T-helper 17 cell (primary cell): ENCODE measurements at places on chromosomes 1 and 21. TPM values are rescaled to one million over a fixed set of nuclear protein-coding genes. Genes with fewer than 3 reads are reported as not detected.

The INAVA gene
- total RNA-seq = 0.39 TPM

The WNT9A gene
- total RNA-seq = 0.18 TPM

The BSND gene
- 0.07 TPM for total RNA-seq

The CAPN8 gene
- 0.91 TPM for total RNA-seq

The PRR9 gene
- total RNA-seq = not detected

The KCNA10 gene
- not detected for total RNA-seq

The CELA2A gene
- total RNA-seq = not detected

DNA sequence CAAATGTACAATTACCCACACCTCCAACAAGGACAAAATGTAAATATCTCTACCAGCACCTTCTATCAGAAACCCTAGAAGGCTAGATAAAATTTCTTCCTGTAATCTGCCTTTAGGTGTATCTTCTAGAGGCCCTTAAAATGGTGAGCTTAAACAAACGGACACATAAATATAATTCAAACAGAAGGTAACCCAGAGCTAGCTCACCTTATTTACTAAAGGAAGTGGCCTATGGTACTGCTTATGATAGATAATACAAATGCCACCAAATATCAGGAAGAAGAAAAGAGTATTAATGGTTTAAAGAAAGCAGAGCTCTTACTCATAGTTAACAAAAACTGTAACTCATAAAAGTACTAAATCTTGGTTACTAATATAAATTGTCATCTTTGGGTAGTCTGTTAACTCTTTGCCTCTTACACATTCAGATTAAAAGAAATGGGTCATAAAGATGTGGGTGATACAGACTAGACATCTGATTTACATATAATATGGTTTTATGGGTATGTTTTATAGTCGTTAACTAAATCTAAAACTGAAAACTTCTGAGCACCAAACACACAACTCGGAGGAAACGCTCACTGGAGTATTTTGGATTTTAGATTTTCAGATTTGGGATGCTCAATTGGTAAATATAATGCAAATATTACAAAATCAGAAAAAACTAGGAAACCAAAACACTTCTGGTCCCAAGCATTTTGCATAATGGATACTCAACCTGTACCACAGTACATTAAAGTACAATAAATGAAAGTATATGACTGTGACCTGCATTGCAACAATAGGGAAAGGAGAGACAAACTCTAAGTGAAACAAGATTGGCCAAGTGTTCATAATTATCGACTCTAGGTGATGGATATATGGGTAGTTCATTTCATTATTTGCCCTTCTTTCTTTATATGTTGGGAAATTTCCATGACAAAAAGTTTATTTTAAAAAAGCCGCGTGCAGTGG is 23.2 kb downstream of the TRIT1 start:
- no peak for DNase-seq

GRCh38 chr1:52738148-52738547 is 11.9 kb downstream of the ZYG11B start:
- DNase-seq = no peak

DNA sequence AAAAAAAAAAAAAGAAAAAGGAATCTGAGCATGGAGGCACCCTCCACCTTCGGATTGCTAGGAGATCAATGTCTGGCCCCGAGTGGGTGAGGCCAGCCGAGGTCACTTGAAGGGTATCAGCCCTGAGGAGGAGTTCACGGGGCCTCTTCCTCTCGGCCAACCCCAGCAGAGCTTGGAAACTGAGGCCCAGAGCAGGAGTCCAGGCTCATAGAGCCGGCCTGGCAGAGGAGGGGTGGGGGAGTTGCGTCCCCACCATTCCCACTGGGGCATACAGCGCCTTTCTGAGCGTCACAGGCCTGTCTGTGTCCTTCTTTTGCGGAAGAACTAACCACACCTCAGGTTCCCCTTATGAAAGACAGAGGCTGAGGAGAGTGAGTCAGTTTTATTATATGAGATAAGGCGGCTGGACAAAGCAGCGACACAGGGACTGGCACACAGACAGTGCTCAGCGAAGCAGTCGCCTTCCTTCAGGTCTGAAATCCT is 17.1 kb upstream of the EPHA2 start:
- no peak for DNase-seq

DNA sequence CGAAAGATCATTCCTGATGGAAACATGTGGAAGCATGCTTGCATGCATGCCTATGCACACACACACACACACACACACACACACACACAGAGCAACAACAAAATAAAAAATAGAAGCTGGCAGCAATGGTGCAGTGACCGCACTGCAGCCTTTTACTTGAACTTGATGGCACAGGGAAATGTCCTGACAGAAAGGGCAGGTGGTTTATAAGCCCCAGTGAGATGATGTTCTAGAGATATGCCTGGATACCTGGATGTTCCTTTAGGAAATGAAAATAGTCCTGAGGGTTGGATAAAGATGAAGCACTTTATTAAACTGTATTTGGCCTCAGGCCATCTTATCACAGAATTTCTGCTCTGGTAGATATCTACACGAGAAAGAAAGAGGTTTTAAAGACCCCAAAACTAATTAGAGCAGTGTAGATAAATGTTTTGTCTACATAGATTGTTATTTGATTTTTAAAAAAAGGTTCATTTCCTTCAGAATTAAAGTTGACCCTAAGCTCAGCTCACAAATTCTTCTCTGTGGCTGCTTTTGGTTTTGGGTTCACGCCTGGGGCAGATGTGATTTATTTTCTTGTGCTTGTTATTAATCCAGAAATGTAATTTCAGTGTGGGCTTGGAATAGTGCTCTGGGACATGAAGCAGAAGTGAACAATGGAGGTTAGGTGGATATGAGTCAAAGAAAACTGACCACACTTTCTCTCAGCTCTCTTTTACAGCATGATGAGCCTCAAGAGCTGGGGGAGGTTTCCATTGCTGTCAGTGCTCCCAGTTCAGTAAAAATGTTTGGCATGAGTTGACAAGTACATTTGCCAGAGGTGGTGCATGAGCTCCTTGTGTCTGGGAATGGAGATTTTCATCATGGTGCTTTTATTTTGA is 22.9 kb downstream of the ADAM30 start:
- DNase-seq = no peak

- no peak for DNase-seq
These were observed 7.8 kb downstream of the F11R start for GRCh38 chr1:161013131-161013487.

DNA sequence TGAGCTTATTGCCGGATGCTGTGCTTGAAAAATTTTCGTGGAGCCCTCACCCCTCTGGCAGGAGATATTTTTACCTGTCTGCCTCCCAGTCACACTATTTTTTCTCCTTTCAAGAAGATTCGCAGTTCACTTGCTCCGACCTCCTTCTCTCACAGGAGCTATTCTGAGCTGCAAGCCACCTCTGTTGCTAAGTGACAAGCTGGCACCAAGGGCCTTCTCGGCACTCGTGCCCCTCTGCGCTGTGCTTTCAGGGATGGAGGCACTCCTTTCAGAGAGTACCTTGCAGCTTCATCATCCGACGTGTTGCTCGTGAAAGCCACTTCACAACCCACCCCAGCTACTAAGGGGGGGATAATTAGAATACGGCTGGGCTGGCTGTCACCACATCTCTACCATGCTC is 11.6 kb downstream of the SLC6A17 start:
- DNase-seq = no peak

DNA sequence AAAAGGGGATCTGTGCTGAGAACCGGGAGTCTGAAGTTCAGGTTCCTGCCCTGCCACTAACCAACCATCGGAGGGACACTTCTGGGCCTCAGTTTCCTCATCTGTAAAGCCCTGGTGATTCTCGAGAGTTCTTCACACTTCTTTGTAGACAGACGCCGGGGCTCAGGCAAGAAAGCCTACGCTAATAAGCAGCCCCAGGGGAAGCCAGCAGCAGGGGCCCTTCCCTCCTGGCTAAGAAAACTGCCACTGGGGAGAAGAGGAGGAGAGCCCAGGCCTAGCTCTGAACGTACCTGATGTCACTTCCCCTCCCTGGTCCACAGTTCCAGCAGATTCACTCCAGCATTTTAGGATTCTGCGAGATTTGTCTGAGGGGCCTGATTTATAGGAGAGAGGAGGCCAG is 76.0 kb downstream of the CAMK2N1 start:
- DNase-seq = no peak

GRCh38 chr1:68495968-68496679 is 758 bp downstream of the DEPDC1 start:
- DNase-seq = no peak

DNA sequence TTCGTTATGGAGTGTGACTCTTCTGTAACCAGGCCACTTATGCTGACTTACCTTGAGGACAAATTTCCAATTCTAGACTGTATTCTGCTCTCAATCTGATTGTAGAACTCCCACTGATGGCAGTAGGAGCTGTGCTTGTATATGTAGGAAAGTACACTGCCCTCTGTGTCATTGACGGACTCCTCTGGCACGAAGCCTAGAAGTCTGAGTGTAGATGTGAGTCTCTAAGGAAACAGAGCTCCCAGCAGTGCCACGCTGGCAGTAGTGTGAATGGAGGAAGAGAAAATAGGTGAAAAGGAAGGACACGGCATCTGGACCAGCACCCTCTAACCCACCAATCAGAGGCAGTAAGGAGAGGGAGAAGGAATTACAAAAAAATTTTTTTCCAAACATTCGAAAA is 130.4 kb upstream of the ADGRL2 start:
- DNase-seq = no peak

DNA sequence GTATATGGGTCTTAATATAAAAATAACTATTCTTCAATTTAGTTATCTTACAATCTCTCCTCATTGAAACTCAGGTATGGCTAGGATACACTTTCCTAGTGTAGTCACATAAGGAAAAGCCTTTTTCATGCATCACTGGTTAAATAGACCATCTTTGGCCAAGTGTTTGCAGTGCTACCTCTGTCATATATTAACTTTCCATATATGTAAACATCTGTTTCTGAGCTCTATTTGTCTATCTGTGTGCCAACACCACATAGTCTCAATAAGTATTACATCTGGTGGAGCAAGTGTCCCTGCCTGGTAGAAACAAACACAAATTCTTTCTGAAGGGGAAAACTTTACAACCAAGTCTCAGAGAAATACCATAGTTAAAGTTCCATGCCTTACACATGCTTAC is 134.6 kb downstream of the TSEN15 start:
- no peak for DNase-seq

- peak; percentile 58 for DNase-seq
These were observed 33.5 kb upstream of the IL19 start for GRCh38 chr1:206736878-206737728.

- no peak for DNase-seq
These were observed 27.2 kb downstream of the MCOLN2 start for GRCh38 chr1:84969489-84970250.

- no peak for DNase-seq
These were observed 56.9 kb downstream of the SLC45A1 start for GRCh38 chr1:8374812-8375211.

DNA sequence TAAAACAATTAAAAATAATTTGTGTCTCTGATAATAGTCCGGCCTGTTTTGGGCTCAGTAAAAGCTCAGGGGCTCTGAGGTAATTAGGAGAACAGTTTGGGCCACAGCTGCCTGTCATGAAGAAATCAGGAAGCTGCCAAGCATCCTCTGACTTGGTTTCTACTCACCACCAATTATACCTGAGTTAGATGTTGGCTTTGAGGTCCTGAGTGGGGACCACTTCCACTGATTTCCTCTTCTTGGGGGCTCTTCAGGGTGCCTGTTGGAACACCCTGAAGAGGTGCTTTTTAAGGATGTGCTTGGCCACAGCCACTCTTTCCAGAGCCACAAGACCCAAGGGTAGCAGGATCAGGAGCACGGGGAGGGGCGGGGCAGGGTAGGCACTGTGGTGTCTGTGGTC is 10.9 kb downstream of the SLC6A17 start:
- no peak for DNase-seq

GRCh38 chr1:174954671-174955669 is 44.8 kb upstream of the CACYBP start:
- no peak for DNase-seq

DNA sequence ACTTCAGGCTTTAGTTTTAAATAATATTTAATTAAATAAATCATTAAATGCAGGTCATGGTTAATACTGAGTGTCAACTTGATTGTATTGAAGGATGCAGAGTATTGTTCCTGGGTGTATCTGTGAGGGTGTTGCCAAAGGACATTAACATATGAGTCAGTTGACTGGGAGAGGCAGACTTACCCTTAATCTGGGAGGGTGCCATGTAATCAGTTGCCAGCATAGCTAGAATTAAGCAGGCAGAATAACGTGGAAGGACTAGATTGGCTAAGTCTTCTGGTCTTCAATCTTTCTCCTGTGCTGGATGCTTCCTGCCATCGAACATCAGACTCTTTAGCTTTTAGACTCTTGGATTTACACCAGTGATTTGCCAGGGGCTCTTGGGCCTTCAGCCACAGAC is 85.3 kb downstream of the MAP3K21 start:
- no peak for DNase-seq

DNA sequence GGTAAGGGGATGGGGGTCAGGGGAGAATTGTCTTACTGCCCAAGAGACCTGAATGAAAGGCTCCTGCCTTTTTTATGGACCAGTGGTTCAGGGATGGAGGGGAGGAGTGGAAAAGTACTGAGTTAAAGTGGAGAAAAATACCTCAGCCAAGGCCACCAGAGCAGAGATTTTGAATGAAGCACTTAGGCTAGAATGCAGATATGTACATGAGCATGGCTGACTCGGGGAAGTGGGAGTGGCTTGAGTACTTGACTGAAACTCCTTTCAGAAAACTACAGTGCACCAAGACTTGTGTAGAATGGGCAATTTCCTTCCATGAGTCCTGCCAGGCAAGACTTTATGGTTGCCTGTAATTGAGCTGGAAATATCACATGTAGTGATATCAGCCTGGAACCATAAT is 429.6 kb upstream of the LRRC7 start:
- no peak for DNase-seq

DNA sequence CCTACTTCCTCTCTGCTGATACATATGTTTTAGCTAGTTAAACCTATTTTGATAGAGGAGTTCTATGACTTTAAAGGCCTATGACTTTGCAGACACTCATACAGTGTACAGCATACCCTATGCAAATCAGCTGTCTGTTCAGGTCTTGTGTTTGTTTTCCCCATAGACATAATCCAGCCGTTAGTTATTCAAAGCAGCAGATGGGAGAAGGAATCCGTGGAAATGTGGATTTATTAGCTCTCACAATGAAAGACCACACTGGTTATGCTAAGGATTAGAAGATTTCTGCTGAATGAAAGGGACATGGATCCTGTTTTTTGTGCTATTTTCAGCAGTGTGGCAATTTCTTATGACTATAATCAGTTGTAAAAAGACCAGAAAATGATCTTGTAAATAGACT is 59.8 kb downstream of the MAST2 start:
- DNase-seq = no peak

DNA sequence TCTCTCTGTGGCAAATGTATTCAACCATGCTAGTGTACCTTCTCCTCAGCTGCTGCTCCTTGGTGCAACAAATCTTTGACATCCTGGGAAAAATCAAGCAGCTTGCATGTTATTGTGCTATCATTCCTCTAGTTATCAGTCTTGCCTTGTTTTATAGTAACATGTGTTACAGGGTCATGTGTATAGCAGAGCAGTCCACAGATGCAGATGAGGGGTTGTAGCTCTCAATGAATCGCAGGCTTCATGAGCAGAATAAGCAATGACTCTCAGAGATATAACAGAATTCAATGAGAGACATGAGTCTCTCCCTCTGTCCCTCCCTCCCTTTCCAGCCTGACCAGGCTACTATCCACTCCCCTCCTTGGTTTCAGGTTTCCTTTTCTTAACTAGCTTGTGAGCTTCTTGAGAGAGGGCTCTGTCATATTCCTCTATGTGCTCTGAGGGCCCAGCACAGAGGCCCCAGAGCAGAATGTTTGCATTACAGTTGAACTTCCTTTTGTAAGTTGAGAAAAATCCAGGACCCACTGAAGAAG is 15.1 kb upstream of the JUN start:
- DNase-seq = no peak
